ENCODE measurements at places on chromosomes 7 and 10.

DNA sequence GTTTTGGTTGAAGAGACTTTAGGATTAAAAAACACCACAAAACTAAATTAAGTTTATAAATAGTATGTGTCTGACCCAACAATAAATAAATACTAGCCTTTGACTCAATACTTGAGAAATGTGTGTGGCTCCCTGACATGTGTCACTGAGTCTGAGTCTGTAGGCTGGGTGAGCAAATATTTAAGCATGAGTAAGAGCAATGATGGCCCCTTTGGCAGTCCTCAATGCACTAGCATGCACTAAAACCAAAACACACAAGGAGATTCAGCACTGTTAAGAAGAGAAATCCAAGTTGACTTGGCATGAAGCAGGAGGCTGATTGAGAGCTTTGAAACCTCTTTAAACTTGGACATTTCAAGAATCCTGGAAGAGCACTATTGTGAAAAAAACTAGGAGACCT lies 37.1 kb downstream of the CCDC71L start:
- DNase-seq = no peak

DNA sequence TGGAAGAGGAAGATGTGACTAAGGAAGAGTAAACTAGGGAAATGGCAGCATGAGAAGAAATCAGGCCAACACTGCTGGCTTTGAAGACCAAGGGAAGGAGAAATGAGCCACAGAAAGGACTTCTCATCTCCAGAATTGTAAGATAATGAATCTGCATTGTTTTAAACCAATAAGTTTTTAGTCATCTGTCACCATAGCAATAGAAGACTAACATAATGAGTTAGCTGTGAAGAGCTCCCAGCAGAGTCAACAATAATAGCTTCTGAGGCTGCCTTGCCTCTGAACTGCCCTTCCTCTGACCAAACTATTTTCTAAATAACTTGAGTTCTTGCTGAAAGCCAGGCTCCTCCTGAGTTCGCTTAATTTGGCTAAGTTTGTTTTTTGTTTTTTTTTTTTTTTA lies 103.6 kb downstream of the CACNA2D1 start:
- DNase-seq = no peak

DNA sequence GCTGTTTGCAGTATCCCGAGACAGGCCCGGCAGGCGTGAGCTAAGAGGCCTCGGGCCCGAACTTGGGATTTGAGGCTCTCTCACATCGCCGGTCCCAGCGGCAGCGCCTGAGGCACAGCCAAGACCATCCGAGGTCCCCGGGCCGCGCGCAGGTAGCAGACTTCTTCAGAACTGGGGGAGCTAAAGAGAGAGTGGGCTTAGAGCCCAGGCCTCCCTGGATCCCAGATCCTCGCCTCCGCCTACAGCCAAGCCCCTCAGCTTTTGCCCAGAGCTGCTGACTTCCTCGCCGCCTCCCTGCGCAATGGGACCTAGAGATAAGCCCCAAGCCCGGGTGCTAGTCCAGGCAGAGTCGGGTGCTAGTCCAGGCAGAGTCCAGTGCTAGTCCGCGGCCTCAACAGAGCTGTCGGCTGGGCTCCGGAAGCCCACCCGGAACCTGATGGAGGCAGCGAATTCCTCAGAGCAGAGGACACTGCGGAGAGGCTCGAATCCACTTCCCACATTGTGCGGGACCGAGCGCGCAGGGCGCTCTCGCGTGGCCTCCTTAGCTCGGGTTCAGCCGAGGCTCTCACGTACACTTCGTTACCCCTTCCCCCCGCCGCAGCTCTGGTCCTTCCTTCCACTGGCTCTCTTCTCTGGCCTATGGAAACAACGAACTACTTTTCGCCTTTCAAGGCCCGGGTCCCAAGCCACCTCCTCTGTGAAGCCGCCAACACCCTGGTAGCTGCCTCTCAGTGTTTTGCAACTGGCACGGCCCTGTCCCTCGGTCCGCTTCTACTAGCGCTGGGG lies 5.8 kb downstream of the LBX1 start:
- no peak for DNase-seq

DNA sequence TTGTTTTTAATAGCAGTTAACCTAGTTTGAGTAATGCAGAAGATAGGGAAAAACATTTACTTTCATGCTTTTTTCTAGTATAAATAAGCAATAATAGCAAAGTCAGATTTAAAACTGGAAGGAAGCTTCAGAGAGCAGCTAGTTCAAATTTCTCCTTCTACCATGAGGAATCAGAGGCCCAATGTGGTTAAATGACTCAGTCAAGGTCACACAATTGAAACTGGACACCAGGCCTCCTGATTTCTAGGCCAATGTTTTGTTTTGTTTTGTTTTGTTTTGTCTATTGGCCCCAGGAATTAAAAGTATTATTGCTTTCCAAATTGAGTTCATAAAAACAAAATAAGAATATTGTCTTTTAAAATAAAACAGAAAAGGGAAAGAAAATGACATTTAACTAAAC lies 122.3 kb downstream of the TRIL start:
- DNase-seq = no peak

GRCh38 chr10:56633876-56634452 lies 272.9 kb upstream of the ZWINT start:
- DNase-seq = no peak

DNA sequence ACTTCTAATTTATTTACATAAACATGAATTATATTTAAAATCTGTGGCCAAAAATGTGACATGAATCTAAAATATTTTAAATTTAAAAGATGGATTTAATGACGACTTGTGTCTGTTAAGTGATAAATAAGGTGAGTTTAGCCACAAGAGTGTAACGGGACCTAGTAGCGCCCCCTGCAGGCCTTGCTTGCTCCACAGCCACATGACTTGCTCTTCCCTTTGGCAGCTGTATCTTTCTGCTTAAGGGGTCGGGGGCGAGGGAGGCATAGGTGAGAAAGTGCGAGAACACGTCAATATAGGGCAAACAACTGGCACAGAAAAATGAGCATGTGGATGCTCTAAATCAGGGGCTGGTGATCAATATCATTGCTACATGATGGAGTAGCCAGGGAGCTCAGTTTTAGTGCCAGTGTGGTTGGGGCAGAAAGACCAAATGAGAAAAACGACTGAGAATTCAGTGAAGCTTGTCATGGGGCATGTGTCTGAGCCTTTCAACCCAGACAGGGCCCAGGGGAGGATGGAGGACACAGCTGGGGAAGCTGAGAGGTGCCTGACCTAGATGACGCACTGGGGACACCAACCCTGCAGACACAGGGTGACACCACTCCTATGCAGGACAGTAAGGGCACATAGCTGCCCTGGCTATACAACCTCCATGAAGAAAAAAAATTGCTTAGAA lies 49.8 kb downstream of the PAXIP1 start:
- peak; percentile 38 for DNase-seq

DNA sequence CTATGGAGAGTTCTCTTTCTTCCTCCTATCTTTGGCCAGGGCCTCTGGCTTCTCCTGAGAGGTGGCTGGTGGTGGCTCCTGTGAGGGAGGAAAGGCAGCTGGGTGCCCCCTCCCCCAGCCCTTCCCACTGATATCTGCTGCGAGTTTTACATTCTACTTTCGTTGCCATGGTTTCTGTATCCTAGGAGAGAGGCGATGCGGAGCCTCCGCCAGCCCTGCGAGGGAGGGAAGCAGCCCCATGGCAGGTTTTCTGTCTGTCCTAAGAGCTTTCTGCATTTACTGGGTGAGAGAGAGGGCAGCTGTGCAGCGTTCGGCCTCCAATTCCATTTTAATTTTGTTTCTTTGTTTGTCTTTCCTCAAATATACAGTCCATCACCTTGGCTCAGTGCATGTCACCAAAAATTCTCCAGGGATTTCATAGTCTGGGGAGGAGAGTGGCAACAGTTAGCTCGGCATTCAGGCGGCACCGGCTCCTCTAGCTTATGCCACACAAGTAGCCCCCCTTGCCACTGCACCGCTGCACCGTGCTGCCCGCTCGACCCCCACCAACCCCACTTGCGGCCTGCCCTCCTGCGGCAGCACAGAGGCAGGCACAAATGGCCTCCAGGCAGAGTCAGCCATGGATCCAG lies 20.4 kb downstream of the DNAJB12 start:
- DNase-seq = no peak
